ENCODE measurements at places on chromosomes 11 and 22.

DNA sequence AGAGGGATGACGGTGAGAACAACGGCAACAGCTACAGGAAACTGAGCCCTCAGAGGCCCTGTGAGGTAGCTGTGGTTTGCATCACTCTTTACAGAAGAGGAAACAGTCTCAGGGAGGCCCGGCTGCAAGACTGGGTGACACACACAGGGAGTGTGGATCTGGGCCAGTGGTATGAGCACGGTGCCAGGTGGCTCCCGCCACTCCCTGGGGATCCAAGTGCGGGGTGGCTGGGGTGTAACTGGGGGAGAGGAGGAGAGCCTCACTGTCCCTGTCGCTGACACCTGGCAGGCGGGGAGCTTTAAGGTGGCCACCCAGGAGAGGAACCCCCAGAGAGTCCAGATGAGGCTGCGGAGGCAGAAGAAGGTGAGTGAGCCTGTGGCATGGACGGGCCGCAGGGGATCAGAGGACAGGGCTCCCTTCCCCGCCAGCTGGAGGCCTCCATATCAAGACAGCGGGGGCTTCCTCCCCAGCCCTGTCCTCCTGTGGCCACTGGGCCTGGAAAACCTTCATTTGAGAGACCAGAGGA lies 5.6 kb downstream of the RGL4 start:
- peak; percentile 42 for DNase-seq

DNA sequence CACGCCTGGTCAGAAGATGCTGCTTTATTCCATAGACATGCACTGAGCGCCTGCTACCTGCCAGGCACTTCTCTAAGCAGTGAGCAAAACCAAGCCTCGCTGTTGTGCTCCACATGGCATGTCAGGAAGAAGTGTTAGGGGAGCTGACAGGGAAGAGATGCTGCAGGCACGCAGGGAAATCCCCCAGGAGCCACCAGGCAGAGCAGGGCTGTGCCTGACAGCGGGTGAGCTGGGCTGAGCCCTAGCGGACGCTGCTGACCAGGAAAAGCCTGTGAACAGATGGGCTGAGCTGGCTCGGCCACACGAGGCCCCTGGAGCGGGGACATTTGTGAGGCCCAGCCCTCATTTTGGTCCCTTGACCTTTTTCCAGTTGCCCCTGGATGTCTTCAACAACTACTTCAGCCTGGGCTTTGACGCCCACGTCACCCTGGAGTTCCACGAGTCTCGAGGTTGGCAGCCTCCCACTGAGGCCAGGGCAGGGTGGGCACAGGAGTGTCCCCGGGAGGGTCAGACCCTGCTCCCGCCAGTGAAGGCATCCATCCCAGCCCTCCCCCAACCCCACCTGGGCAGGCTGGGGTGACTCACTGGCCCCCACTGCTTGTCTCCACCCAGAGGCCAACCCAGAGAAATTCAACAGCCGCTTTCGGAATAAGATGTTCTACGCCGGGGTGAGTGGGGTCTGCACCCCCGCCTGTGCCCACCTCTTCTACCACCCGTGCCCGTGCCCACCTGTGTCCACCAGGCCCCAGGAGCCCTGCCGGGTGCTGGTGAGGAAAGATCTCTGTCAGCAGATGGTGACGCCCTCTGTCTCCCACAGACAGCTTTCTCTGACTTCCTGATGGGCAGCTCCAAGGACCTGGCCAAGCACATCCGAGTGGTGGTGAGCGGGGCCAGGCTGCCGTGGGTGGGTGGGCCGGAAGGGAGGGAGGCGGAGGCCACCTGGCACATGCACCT lies 7.4 kb upstream of the MDK start:
- DNase-seq: no peak

DNA sequence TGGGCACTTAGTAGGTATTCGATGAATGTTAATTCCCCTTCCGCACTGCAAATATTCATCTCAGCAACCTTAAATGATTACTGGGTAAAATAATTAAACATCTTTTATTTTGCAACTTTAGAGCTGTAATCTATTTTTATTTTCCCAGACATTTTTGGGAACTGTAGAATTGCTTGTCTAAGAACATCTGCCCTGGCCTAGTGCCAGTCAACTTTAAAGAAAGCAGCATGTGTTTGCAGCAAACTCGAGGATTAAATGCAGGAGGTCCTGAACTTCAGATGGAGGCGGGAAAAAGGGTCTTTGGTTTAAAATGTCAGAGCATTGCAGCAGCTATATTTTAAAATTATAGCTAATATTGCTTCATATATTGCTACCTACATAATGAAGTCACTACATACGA lies 190.0 kb downstream of the PGR start:
- DNase-seq: no peak

- no peak for DNase-seq
These were observed 61.0 kb upstream of the TTC12 start for GRCh38 chr11:113253406-113253805.

DNA sequence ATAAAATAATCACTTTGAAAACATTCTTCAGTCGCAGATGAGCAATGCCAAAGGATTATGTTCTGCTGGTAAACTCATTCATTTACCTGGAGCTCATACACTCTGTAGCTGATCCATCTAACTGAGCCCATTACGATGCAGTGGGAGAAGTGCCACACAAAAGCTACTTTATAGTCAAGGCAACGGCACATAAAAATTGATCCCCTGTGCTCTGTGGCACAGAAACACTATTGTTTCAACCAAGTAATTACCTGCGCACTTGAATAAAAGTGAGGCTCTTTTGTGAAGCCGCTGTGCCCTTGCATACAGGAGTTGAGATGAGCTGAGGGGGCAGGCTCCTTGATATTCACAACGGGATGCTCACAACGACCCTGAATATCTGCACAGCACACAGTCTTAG lies 7.2 kb downstream of the DKK3 start:
- no peak for DNase-seq

DNA sequence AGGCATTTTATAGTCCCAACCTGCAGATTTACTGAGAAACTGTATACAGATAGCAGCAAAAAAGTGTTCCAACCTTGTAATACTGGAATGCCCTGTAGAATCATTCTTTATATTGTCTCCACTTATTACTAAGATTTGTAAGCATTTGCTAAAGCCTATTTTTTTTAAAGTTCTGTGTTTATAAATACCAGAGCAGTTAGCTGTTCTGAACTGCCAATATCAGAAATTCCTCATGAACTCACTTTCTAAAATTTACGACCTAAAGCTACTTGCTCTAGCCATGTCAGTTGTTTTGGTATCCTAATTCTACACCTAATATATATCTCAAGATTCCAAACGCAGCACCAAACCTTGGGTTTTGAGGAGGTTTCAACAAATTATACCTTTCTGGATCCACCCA lies 103.2 kb downstream of the C11orf65 start:
- no peak for DNase-seq

Measured in stimulated activated CD4-positive, alpha-beta T cell treated with anti-CD3 and anti-CD28 coated beads, TNF-alpha, amount 100 ng/mL, for 1 hour (primary cell).